ENCODE measurements at places on chromosomes 12 and 14.

DNA sequence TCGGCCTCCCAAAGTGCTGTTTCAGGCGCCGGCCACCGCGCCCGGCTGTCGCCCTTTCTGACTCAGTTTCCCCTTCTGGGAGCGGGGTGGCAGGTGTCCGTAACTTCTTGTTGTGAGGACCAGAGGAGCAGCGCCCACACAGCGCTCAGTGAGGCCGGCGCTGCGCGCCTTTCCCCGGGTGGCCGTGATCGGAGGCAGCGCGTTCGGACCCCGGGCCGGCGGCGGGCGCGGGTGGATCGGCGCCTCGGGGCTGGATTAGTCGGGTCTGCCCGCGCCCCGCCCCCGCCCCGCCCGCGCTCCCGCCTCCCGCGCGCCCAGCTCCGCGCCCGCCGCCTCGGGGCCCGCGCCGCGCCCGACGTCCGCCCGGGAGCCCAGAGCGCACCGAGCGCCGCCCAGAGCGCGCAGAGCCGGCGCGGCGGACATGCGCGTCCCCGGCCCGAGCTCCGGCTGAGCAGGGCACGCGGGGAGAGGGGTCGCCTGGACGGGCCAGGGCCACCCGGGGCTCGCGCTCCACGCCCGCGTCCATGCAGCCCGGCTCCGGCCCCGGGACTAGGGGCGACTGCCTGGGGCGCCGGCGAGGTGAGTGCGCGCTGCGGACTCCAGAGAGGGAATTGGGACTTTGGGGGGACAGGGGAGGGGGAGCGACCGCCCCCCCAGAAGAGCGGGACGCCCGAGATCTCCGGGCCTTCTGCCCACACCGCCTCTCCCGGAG is 50.6 kb downstream of the LRCOL1 start:
- DNase-seq = no peak

GRCh38 chr14:35320472-35320871 is 28.3 kb downstream of the PSMA6 start:
- no peak for DNase-seq

DNA sequence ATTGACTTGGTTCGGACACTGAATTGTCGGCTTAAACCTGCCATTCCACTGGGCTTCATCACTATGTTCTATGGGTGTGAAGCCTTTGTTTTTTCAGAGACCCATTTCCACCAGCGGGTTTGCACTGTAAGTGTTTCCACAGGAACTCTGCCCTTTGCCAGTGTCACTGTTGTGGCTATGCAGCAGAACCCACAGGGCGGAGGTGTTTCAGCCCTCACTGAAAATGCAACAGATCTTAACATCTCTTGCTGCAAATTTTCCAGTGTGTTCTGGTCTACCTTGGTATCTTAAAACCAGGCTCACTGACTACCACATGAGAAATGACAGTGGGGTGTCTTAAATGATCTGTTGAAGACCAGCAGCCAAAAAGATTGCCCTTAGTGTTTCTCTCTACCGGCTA is 21.1 kb downstream of the PRKCH start:
- no peak for DNase-seq

DNA sequence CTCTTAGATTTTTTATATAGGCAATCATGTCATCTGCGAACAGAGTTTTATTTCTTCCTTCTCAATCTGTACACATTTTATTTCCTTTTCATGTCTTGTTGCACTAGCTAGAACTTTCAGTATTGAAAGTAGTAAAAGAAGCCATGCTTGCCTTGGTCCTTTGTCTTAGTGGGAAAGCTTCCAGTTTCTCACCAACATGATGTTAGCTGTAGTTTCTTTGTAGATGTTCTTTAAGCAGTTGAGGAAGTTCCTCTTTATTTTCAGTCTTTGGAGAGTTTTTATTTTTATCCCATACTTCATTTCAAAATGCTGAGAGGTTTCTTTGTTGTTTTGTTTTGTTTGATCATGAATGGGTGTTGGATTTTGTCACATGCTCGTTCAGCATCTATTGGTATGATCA is 12.7 kb upstream of the RIMKLB start:
- no peak for DNase-seq

DNA sequence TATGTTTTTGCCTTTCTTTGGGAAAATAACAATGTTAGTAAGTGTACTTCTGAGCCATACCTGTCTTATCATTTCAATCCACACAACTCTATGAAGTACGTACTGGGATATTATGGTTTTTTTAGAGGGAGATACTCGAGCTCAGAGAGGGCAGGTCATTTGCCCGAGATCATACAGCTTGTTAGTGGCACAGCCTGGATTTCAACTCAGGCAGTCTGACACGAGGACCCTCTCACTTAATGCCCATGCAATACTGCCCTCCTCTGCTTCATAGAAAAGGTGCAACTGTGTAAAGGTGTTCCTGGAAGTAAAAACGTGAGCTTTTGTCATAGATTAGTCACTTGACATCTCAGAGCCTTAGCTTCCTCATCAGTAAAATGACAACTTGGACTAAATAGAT is 128.0 kb downstream of the NDUFA12 start:
- DNase-seq = peak; percentile 33

DNA sequence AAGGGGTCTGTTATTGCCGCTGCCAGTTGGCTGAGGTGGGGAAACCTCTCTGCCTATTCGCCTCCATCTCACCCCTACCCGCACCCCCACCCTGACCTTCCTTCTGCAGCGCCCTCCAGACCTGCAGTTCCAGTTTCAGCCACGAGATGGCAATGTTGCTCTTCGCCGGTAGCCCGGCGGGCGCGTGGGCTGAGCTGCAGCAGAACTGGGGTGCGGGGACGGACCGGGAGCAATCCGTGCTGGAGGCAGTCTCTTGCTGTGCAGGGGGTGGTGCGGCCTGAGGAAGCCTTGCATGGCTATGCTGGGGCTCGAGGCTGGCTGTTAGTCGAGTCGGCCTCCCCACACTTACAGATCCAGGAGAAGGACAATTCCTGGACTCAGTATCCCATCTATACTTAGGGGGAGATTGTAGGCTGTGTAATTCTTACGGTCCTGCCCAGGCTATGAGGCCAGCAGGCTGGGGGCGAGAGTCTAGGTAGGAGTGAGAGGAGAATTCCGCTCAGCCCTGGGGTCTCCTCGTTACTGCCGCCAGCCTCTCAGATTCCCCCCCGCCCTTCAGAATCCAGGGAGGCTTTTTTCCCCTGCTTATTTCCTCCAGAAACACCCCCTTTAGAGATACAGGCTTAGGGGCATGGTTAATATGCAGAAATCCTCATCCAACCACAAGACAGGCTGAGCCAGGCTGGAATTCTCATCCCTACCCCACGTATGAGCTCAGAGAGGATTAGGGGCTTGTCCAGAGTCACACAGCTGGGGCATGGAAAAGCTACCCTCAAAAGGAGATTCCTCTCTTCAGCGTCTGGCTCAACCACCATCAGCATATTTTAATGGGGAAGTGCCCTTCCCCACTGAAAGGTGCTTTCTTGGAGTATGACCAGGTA is 118.2 kb downstream of the AACS start:
- no peak for DNase-seq

- no peak for DNase-seq
These were observed 386.7 kb upstream of the NOVA1 start for GRCh38 chr14:26984311-26985177.

- no peak for DNase-seq
These were observed 91.9 kb upstream of the DHRS4 start for GRCh38 chr14:23861666-23862065.

- DNase-seq = no peak
These were observed 129.0 kb upstream of the WSCD2 start for GRCh38 chr12:108000111-108000510.

DNA sequence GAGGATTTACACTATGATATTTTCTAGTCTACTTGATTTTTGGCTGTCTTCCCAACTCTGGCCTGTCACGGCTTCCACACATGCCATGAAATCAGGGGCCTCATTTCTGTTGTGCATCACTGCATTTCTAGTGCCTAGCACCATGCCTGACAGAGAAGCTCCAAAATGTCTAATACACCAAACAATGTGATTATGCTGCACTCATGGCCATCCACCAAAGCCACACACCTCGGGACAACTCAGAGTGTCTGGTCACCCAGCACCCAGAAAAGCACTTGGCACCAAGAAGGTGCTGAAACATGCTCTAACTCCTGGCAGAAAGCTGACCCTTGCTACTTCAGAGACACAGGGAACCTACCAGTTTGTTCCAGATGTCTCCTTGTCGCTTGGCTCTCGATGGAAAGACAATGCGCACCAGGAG is 11.3 kb downstream of the GCN1 start:
- DNase-seq = no peak

- no peak for DNase-seq
These were observed 12.5 kb upstream of the CIPC start for GRCh38 chr14:77085538-77085937.

- no peak for DNase-seq
These were observed 10.1 kb upstream of the C14orf180 start for GRCh38 chr14:104569435-104569834.

DNA sequence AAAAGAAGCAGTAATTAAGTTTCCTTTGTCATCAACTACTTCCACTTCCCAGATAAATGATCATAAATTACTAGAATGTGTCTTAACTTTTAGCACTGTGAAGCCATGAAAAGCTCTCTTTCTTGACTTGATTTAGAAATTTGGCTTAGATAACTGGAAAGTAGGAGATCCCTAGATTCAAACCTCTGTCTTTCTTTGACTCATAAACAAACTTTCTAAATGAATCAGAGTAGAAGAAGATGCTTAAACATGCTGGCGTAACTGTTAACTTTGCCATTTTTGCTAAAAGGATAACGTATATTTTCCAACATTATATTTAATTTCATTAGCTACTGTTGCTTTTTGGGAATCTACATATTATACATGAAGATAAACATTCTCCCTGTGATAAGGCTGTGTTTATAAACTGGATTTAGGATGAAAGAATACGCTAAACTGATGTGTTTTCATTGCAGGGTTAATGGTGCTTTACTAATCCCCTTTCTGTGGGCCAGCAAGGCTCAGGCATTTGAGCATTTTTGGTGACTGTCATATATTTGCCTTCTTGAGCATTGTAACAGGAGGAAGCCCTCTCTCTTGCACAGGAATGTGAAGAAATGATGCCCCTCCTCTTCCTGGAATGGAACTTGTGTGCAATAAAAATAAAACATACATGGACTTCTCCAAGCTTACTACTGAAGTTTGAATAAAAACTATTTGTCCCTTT is 301.4 kb downstream of the BMP4 start:
- DNase-seq = no peak

DNA sequence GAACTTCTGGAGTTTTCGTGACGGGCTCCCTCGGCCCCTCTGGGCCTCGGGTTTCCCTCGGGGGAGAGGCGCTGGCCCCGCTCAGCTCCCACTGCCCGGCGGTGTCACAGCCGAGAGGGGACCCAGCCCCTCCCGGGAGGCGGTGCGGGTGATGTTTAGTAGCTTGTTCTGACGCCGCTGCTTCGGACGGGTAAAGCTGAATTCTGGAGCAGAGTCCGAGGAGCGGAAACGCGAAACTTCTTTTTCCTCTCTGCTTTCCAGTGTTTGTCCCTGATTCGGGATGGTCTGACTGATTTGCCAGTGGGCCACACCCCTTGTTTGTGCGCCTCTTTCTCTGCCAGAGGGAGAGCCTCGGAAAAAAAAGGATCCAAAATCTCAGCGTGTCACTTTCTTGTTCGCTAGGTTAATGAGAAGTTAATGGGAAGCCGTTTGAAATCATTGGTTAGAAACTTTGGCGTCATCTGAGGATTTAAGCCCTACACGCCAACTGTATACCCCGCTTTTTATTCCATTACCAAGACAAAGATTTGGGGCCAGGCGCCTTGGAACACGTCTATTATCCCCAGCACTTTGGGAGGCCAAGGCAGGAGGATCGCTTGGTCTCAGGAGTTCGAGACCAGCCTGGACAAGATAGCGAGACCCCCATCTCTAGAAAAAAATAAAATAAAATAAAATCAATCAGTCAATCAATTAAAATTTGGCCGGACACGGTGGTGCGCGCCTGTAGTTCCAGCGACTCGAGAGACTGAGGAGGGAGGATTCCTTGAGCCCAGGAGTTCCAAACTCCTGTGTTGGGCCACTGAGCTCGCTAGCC is 756 bp downstream of the TULP3 start:
- no peak for DNase-seq

GRCh38 chr14:28596391-28596790 is 170.2 kb upstream of the FOXG1 start:
- DNase-seq = no peak

- DNase-seq = no peak
These were observed 7.1 kb downstream of the PTHLH start for GRCh38 chr12:27965411-27965810.

DNA sequence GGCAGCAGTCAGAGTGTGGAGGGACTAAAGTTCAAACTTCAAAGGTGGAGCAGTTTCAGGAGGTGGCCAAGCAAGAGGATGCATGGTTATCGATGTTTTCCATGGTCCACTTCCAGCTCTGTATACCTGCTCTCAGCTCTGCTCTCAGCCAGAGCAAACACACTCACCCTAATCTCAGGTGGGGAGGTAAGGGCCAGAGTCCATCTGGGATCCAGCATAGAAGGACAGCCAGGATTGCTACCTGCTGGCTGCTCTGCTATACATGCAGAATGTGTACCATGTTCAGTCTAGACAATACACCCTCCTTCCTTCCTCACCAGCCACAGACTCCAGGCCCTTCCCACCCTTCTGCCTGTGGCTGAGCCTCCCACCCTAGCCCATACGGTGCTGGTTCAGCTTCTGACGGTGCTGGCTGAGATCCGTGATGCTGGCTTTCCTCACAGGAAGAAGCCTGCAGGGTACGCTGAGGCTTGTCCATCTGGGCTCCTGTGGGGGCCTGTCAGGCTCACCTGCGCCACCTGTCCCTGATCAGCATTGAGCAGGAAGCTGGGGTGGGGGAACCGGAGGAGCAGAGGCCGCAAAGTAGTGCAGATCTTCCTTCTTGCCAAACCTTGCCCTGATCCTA is 2.4 kb downstream of the CBLN3 start:
- DNase-seq = no peak

DNA sequence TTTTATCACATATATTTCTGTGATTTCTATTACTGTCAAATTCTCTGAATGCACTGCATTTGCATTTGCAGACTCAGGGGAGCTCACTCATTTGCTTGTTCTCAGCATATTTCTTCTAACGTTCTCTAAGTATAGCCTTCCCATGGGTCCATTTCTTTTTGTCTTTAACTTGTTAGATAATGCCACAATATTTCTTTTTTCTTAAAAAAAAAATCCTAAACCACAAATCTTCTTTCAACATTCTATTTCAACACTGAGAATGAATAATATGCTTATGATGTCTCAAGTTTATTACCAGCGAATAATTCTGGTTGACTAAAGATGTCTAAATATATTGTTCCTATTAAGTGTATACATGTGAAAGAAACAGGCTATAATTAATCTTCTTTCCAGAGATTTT is 200.2 kb downstream of the ANO6 start:
- DNase-seq = no peak

- DNase-seq = no peak
These were observed 159.2 kb upstream of the ALG10B start for GRCh38 chr12:38157274-38157932.

DNA sequence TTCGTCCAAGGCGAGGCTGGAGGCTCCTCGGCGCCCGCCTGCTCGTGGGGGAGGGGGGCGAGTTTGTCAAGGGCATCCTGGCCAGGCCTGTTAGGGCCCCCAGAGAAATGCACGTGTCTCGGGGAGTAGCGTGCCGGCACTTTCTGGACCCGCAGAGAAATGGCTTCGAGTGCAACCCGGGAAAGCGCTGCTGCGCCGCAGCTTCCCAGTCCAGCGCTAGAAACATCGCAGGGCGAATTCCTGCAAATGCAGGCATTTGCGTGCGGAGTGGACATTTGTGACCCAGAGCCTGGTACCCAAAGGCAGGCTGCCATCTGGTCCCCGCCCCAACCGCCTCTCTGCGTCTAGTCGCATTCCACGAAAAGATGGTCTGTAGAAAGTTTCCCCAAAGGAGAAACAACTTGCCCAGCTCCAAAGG is 756 bp downstream of the LGR5 start:
- DNase-seq = no peak

All from NCI-H1436 treated with DMSO at 0.1 percent for 48 hours (cell line).